ENCODE measurements at places on chromosomes 11 and 22.

DNA sequence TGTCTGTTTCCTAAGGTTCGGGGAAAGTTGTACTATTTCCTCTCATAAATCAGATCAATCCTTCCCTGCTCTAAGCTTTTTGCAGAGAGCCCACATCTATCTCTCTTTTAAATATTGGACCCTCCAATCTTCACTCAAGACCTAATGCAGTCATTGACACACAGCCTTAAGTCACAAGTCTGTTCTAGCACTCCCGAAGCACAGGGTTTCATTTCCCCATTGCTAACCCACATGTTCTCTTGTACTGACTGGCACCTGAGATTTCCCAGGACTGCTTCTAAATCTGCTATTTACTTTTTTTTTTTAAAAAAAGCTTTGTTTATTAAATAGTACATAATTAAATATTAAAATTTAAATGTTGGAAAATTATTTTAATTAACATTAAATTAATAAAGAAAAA, 674.7 kb downstream of the TBC1D22A start:
- no peak for DNase-seq

DNA sequence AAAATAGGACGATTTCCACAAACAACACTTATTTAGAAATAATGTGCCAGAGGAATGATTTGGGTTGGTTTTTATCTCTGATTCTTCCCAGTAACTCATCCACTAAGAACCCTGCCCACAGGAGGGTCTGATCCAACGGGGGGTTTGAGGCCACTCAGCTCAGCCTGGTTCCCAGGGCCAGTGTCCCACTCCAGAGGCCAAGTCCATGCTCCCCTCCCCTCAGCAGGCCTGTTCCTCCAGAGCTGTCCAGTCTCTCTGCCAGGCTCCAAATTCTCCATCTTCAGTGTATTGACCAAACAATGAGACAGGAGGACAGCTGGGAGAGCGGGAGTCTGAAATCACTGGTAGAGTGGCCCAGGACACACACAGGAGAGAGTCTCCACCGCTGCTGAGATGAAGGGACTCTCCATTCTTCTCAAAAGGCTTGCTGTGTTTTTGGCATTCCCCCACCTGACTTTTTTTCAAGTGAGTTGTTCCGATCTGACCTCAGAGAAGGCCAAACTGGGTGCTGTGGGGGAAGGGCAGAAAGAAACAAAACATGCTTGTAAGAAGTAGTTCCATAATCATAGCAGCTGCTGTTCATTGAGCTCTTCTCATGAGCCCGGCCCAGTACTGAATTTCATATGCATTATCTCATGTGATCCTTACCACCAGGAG, 17.6 kb upstream of the SCN2B start:
- no peak for DNase-seq

- no peak for DNase-seq
Measured at GRCh38 chr11:4039011-4039410, 55.6 kb upstream of the RRM1 start.

- DNase-seq, result no peak
Measured at GRCh38 chr22:30438559-30438958, 13.0 kb downstream of the MTFP1 start.

GRCh38 chr11:1586699-1587098, 1.6 kb upstream of the KRTAP5-1 start:
- DNase-seq, result no peak

DNA sequence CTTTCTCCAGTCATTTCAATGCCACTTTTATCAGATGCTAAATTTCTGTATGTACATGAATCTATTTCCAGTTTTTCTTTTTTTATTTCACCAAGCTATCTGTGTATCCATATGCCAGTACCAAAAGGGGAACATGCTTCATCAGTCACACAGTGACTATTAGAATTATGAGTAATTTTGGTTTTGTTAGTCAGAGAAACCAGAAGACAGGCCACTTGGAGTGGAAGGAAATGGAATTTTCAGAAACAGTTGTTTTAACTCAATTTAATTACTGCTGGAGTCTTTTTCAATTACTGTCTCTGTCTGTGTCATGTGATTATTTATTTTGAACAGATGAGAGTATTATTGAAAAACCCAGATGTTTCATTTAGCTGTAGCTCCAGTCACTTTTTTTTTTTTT, 84.6 kb upstream of the ANO3 start:
- DNase-seq, result no peak

- DNase-seq, result no peak
Measured at GRCh38 chr11:101907815-101908214, 7.0 kb upstream of the CEP126 start.

DNA sequence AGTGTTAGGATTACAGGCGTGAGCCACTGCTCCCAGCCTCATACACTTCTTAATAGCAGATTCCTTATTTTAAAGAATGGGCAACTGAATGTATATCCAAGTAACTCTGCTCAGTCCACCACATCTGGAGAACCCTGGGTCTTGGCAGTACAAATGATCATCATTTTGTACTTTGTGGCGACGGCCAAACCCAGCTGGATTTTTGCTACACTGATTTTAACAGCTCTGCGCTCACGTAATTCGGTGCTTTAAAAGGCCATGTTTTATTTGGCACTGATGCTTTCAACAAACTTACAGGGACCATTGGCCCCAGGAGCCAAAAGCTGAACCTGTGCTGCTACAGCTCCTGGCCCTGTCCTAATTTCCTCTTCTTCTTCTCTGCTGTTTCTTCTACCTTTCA, 60.8 kb upstream of the PDE3B start:
- DNase-seq, result no peak

GRCh38 chr22:47032091-47032943, 269.9 kb downstream of the TBC1D22A start:
- no peak for DNase-seq

- no peak for DNase-seq
Measured at GRCh38 chr22:37300551-37301017, 18.3 kb downstream of the CYTH4 start.

- no peak for DNase-seq
Measured at GRCh38 chr22:18085188-18085587, 7.4 kb downstream of the PEX26 start.

DNA sequence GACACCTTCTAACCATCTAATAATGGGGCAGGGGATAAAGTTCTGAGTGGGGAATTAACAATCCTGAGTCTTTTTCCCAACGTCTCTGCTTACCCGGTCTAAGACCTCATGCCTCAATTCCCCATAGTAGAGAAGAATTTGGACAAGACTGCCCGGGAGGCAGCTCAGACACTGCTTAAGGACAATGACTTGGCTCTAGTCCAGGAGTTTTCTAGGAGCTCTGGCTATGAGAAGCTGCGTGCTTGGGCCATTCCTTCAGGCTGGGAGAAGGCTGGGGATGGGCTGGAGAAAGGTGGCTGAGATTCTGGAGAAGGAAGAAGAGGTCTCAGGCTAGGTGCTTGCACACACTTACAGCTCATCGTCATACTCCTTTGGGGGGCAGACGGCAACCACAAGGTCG, 19.8 kb upstream of the ABCC8 start:
- DNase-seq, result no peak

DNA sequence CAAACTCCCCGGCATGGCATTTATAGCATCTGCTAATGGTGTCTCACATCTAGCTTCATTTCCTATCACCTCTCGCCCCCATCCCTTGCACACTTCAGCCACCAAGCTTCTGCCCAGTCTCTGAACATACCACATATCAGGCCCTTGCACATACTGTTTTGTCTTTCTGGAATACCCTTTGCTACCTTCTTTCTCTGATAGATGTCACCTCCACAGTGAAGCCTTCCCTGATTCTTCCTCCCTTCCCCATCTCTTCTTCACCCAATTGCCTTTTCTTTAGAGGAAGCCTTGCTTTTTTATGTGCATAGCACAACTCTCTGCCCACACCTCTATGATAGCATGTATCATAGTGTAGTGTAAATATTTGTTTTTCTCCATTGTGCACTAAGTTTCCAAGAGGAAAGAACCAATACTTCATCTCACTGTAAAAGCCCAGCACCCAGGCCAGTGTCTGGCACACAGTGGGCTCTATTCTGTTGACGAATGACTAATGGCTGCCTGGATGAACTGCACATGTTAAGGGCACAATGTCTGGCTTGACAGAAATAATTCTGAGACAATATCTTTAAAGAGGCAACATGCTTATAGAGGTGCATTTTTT, 27.8 kb downstream of the P4HA3 start:
- no peak for DNase-seq

- DNase-seq, result no peak
Measured at GRCh38 chr11:105923807-105924206, 98.2 kb downstream of the MSANTD4 start.
